ENCODE measurements at places on chromosomes 4 and X.
A peak's percentile ranks its signal among the peaks of the same experiment; 100 is the strongest.

GRCh38 chr4:156961196-156962057 is 10.2 kb downstream of the PDGFC start:
- DNase-seq: no peak

- DNase-seq: no peak
Measured at GRCh38 chrX:154718616-154719015, 32.3 kb downstream of the GAB3 start.

DNA sequence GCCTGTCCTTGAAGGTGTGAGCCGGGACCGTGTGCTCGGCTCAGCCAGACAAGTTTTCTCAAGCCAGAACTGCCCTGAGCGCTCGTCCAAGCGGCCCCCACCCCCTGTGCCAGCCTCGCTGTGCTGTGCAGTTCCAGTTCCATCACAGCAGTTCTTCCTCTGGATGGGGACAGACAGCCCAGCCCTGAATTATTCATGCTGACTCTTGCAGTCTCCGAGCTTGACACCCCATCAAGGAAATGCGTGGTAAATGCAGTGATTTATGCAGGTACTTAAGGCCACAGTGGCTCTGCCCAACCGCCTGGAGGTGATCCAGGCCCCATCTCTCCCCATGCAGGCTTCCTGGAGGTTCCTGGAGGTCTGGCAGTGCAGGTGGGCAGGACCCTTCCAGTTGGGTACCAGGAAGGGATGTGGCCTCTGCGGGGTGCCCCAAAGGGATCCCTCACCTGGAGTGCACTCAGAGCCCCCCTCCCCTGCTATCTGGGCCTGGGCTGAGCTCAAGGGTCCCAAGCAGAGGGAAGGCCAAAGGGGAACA is 44.8 kb upstream of the HMX1 start:
- no peak for DNase-seq

DNA sequence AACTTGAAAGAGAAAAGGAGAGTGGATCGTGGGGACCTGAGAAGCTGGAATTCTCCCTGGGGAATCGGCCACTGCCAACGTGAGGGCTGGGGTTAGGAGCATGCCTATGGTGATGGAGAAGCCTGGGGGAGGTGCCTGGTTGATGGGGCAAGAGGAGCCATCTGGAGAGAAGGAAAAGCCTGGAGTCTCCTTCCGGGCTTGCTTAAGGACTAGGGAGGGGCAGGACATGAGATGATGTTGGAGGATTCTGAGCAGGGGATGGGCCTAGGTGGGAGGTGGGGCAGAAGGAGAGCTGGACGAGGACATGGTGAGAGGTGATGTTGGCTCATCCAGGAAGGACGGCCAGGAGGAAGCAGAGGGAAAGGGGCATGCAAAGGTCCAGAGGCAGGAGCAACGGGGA is 35.0 kb upstream of the GYG2 start:
- no peak for DNase-seq

DNA sequence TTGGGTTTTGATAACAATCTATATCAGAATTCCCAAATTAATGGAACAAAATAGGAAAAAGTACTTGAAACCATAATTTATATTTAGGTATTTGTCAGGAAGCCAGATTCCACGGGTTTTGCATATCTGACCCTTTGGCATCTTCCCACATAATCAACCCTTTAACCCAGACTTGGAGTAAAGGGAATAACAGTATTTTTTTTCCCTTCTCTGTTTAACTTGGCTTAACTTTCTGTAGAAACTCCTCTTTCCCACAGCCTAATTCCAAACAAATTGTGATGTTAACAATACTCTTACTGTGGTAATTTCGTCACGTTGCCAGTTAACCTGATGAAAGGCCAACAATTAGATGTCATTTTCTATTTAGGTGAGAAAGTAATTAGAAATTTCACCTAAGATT is 49.4 kb upstream of the GUCY1A1 start:
- DNase-seq: no peak

DNA sequence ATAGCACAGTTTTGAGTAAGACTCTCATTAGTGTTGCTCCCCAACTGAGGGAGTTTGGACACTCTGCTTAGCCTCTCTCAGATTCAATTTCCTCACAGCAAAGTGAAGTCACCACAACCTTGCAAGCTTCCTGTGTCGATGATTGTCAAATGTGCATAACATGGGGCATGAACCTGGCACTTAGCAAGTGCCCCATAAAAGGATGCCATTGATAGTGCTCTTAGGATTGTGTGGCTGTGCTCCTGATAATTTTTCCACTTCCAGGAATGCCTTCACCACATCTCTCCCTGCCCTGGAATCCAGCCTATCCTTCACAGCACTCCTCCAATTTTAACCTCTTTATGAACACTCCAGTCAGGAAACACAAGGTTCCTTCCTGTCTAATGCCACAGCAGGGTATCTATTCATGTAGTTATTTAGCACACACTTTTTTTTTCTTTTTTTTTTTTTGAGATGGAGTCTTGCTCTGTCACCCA is 309.4 kb downstream of the PPP3CA start:
- DNase-seq: no peak

DNA sequence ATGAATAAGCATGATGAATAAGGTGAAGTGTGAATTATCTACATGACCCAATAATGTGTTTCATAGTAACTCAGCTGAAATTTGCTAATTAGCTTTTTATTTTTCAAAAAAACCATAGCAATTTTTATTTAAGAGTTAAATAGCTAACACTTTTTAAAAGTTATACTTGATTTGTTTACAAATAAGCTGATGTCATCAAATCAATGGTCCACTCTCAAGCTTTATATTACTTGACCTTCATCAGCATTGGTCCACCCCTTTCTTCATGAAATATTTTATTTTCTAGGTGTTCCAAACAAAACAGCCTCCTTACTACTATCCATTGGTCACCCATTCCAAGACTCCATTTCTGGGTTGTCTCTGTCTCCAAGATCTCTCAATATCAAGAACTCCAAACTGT is 649.0 kb upstream of the TENM3 start:
- DNase-seq: no peak

GRCh38 chr4:4396628-4397440 is 9.9 kb downstream of the NSG1 start:
- no peak for DNase-seq

DNA sequence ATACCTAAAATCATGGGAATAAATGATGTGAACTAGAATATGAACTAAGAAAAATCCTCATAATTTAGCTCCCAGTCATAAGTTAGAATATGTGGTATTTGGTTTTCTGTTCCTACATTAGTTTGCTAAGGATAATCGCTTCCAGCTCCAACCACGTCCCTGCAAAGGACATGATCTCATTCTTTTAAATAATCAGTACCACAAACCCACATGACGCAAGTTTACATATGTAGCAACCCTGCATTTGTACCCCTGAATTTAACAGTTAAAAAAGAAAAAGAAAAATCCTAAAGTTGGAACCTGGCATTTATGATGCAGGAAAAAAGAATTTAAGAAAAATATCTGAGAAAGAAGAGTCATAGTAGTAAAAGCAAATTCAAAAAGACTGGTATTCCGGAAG is 13.3 kb downstream of the UBA6 start:
- DNase-seq: no peak

DNA sequence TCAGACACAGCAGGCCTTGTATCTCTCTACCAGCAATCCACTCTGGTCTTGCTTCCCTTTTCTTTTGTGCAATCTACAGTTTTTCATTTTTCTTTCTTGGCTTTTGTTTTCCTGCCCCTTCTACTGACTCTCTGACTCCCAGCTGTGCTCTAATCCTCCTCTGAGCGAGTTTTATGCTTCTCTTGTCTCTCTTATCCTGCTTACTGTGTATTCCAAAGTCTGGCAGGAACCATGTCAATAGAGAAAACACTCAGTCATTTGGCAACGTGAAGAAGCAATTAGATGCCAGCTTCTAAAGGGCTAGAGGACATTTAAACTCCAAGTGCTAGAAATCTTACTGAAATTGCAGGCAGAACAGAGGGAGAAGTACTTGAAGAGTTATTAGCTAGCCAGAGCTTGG is 984.6 kb upstream of the TENM3 start:
- no peak for DNase-seq

DNA sequence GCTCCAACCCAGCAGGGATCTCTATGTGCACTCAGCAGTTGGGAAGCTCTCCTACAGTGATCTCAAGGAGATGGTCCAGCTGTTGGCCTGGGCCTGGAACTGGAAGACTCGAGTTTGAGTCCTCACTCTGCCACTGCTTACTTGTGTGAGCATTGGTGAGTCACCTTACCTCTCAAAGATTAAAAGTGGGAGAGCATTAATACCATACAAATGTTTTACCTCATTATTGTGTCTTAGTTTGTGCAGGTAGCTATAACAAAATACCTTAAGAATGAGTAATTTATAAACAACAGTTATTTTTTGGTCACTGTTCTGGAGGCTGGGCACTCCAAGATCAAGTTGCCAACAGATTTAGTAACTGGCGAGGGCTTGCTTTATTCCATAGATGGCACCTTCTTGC is 21.4 kb upstream of the ZNF827 start:
- DNase-seq: no peak

DNA sequence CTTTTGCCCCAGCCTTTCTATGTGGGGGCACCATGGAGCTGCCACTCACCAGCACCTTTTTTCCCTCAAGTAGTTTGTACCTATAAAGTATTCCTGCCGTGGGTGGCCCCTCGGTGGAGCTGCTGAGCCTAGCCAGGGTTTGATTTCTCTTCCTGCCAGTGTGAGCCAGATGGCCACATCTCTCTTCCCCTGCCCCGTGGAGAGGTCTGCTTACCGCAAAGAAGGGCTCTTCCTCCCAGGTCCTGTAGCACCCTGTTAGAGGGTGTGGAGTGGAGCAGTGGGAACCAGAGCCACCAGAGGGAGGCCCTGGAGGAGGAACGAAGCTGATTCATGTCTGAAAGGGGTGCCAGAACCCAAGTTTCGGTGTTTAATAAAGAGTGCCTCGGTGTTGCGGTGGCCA is 95.4 kb downstream of the PTTG2 start:
- peak; percentile 30 for DNase-seq

DNA sequence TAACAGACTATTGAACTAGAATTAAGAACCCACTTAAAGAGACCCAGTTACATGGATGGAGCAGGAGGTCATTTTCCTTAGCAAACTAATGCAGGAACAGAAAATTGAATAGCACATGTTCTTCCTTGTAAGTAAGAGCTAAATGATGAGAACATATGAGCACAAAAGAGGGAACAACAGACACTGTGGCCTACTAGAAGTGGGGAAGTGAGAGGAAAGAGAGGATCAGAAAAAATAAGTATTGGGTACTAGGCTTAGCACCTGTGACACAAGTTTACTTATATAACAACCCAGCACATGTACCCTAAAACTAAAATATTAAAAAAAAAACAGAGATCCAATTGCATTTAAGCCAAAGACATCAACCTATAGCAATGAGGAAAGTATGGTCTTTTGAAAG is 26.2 kb downstream of the ARAP2 start:
- no peak for DNase-seq

DNA sequence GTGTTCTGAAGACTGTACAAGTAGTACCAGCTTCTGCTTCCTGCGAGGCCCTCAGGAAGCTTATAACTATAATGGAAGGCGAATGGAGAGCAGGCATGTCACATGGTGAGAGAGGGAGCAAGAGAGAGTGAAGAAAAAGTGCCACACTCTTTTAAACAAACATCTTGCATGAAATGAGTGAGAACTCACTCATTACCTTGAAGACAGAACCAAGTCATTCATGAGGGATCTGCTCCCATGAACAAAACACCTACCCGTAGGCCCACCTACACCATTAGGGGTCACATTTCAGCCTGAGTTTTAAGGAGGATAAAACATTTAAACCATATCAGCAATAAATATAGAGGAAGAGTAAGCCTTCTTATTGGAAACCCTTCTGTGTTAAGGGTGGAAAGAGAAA is 19.4 kb downstream of the P2RY10 start:
- DNase-seq: no peak

DNA sequence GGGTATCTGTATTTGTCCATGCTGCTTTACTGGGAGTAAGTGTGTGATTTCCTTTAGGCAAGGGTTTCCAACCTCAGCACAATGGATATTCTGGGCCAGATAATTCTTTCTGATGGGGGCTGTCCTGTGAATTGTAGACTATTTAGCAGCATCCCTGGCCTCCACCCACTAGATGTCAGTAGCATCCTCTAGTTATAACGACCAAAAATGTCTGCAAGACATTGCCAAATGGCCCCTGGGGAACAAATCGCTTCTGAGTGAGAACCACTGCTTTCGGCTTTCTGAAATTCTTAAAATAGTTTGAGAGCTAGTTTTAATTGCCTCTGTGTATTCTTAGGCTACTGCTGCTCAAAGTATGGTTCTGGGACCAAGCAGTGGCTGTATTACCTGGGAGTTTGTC is 81.2 kb upstream of the GPM6B start:
- peak; percentile 16 for DNase-seq

DNA sequence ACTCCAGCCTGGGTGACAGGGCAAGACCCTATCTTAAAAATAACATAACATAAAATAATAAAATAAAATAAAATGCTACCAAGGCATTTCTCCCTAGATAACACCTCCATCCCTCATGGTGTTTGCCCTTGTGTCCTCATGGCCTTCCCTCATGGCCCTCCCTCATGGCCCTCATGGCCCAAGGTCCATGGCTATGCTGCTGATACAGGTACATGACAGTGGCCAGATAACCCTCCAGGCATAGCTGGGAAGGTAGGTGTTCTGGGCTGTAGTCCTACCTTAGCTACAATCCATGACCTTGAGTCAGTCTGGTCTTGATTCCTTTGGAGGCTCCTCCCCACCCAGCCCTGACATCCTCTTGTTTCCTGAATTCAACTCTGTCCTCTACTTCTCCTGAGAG is 75.2 kb downstream of the PJA1 start:
- DNase-seq: no peak

GRCh38 chr4:184826691-184827270 is 1.0 kb upstream of the ACSL1 start:
- no peak for DNase-seq

GRCh38 chr4:1720163-1720983 is 750 bp downstream of the TMEM129 start:
- peak; percentile 50 for DNase-seq

DNA sequence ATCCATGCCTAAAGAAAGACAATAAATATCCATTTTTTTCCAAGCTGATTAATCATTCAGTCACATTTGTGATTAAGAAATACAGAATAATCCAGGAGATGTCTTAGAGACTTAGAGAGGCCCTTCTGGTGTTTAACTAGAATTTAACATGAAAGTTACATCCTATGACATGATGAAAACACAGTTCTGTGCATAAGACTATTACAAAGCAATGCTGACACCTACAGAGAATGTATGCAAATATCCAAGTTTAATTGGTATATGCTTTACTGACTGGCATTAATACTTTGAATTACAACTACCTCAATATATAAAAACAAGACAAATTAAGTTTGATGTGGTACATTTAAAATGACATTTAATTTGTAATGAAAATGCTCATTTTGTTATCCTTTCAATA is 17.8 kb upstream of the TLL1 start:
- DNase-seq: no peak

DNA sequence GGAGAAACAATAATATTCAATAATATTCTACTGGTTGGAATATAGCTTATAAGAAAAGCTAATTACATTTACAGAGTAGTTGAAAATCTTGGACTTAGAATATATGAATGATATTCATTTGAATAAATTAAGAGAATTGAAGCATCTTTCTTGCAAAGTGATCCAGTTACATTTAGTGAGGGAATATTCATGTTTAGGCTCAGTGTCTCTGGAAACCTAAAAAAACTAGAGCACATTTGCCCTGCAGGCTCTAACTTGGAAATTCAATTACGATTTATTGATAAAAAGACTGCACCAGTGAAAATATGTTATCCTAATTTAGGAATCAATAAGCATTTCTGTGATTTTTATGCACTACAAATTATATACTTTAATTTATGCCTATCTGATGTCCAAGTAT is 58.3 kb upstream of the RAP1GDS1 start:
- DNase-seq: no peak

Measured in WTC11 (cell line).